Inflammatory macrophage treated with lipopolysaccharide for 4 hours (primary cell): ENCODE measurements at places on chromosomes 5 and 9.

GRCh38 chr5:3701694-3702093 is 106.1 kb downstream of the IRX1 start:
- DNase-seq: no peak

GRCh38 chr9:31210978-31211570 is 1173.4 kb upstream of the ACO1 start:
- peak; percentile 59 for DNase-seq

GRCh38 chr5:147485814-147486213 is 24.1 kb downstream of the DPYSL3 start:
- no peak for DNase-seq

DNA sequence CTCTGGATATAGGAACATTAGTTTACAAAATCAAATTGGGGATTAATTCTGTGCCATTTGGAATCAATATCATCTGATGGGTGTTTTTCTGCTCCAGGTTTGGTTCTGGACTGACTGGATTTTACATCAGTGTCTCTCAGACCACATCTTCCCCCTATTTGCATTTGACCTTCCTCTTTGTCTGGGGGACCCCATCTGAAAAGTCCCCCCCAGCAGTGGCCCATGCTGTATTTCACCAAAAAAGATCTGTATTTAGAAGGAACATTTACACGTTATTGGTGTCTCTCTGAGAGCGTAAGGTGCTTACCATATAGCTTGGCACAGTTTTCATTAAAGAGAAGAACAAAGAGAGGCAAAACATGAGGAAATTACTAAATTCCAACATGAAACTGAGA is 215.6 kb upstream of the CLINT1 start:
- DNase-seq: no peak

GRCh38 chr5:112208699-112209615 is 210.1 kb downstream of the EPB41L4A start:
- DNase-seq: peak; percentile 85

DNA sequence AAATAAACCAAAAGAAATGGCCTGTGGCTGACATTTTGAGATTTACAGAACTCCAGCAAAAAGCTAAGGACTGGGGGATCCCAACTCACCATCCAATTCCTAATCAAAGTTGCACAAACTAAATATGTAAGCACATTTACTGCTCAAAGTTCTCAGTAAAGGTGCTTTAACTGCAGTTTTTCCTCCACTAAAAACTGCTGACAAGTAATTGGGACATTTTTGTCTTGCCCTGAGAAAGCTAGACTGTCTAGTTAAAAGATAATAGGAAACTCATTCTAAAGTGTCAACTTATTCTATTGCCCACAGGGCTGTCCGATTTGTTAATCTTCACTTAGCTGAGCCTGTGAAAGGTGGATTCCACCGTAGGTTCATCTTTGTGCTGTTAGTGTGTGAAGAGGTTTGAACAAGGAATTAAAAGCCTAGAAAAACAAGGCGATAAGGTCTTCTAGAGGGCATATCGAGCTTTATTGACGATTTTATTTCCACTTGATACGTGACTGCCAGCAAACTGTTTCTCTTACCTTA is 1.0 kb downstream of the DOCK8 start:
- DNase-seq: no peak

DNA sequence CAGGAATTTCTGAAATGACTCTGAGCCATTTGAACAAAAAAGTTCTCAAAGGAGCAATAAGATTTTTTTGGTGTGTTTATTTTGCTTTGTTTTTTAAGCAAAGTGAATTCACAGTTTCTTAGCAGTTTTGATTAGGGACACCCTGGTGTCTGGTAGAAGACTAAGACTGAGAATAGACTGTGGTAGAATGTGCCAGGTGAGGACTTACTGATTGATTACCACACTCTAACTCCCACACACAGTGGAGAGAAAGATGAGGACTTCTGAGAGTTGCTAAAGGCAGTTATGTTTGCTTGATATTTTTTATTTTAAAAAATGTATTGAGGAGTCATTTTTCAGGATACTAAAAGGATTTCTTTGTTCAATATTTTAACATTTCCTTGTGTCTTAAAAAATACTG is 175.1 kb downstream of the CD180 start:
- no peak for DNase-seq

GRCh38 chr5:69329905-69330489 is 2.6 kb downstream of the CCDC125 start:
- DNase-seq: no peak

GRCh38 chr9:137453643-137454081 is 5.5 kb downstream of the NSMF start:
- peak; percentile 75 for DNase-seq
